Stimulated activated CD8-positive, alpha-beta memory T cell treated with anti-CD3 and anti-CD28 coated beads, Interleukin-7, amount 100 ng/mL, for 24 hours (primary cell): ENCODE measurements at places on chromosomes 5 and 9.

GRCh38 chr5:172335721-172336120 is 52.2 kb upstream of the UBTD2 start:
- no peak for DNase-seq

DNA sequence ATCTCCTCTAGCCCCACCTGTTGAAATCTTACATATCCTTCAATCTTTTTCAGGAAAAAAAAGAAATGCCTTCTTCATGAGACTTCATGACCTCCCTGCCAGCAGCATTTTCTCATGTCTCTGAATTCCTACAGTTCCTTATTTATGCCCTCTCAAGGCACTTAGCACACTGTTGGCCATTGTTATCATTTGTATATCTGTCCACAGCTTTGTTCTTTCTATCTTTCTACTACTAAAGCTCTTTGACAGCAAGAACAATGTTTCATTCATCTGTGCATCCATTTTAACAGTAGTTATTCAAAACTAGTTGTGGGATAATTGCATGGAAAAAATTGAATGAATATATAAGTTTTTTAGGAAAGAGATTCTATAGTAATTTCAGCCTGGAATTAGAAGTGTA is 20.9 kb upstream of the GZMA start:
- DNase-seq = no peak

- DNase-seq = no peak
Observed at GRCh38 chr5:38420246-38420645, 136.2 kb downstream of the LIFR start.

GRCh38 chr5:58244819-58245475 is 214.9 kb downstream of the PLK2 start:
- DNase-seq = no peak

GRCh38 chr5:35339006-35339405 is 108.7 kb upstream of the PRLR start:
- no peak for DNase-seq

DNA sequence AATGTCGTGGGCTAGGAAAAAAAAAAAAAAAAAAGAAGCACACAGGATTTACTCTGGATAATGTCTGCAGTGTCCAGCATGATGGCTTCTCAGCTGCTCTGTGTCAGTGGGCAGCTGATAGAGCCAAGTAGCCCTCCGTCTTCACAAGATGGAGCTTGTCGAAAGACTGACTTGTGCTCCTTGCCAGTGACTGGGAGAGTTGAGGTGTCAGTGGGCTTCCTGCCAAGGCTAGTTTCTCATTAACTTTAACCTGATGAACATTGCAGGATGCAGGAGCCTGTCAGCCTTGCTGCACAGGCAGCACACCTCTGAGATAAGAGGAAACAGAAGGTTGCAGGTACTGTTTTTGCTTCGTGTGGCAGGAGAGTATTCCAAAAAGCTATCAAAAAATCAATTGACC is 171.4 kb upstream of the SGCD start:
- no peak for DNase-seq

DNA sequence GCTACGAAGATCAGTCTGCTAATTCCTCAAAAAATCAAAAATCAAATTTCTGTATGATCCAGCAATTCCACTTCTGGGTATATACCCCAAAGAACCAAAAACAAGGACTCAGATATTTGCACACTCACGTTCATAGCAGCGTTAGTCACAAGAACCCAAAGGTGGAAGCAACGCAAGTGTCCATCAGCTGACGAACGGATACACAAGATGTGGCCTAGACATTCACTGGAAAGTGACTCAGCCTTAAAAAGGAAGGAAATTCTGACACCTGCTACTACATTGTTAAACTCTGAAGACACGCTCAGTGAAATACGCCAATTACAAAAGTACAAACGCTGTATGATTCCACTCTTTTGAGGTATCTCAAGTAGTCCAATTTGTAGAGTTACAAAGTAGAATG is 93.3 kb downstream of the OTULIN start:
- DNase-seq = no peak

GRCh38 chr5:115551415-115551814 is 6.8 kb upstream of the FEM1C start:
- no peak for DNase-seq

GRCh38 chr9:87613265-87614111 is 112.4 kb upstream of the CTSL start:
- DNase-seq = no peak

DNA sequence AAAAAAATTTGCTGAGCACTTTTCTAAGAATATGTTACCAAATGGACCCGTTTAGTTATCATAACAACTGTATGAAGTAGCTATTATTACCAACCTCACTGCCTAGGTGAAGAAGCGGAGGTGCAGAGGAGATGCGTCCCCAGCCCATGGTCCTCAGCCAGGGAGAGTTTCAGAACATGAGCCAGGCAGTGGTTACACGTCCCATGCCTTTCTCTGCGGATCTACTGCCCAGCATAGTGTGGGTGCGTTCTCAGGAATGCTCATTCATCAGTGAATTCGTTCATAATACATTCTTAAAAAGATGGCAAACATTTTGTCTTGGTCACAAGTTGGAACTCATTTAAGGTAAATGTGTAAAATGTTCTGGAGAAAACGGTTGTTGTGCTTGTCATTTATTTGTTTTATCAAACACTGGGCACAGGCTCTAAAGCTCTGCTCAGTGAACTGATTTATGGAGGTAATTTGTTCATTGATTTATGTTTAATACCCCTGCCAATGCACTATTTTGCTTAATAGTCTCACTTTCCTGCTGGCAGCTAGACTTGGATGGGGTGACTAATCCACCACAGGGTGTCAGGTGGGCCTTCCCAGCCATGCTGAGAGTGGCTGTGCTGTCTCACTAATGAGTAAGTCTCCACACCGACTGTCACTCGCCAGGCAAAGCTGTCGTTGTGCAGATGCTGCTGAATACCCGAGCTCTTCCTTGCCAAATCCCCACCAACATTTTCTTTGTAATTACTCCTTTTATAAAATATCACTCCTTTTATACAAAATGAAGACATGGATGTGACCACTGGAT is 248.8 kb downstream of the TENT4A start:
- DNase-seq = no peak

DNA sequence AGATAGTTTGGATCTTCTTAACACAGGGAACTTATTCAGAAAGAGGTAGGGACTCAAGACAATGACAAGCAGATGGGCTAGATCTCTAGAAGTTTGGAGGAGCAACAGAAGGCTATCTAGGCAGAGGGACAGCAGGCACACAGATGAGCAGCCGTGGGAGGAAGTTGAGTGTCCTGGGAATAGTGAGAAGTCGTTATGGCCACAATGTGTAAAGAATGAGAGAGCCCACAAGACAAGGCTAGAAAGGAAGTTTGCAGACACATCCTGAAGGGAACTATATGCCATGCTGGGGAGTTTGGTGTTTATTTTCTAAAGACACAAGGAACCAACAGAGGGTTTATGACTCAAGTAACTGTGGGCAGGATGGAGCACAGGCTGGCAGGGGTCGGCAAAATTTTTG is 160.6 kb downstream of the PALM2AKAP2 start:
- DNase-seq = no peak

DNA sequence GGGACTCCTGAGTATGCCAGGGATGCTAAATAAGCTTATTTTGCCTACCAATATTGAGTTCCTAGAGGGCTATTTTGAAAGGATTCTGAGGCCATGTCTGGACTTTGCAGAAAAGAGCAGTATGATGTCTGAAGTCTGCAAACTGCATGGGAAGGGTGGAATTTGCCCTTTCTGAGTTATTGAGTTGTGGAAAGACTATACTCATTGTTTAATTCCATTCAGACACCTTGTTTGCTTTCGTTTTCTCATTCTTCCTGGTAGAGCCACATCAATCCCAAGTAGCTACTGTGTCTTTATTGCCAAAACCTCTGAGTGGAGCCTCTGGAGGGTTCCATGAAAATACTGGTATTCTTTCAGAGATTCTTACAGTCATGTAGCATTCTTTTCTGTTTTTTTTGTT is 50.9 kb upstream of the PPP1R2B start:
- DNase-seq = no peak
